Fibroblast of villous mesenchyme (primary cell): ENCODE measurements at places on chromosomes 6 and 20.

DNA sequence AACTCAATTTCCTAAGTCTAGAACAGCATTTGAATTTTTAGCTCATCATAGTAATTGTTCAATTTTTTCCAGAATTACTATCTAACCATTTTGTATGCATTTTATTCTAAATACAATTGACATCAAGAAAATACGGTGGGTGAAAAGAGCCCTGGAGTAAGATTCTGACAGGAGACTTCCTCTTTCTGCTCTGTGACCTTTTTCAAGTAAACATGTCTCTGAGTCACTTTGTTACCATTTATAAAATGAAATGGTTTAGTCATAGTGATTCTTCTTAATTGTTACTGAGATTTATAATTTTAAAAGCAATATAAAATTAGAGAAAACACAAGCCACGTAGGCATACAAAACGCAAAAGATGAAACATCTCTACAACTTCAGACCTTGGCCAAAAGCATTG, 80.2 kb downstream of the PLCB1 start:
- peak; percentile 42 for DNase-seq

DNA sequence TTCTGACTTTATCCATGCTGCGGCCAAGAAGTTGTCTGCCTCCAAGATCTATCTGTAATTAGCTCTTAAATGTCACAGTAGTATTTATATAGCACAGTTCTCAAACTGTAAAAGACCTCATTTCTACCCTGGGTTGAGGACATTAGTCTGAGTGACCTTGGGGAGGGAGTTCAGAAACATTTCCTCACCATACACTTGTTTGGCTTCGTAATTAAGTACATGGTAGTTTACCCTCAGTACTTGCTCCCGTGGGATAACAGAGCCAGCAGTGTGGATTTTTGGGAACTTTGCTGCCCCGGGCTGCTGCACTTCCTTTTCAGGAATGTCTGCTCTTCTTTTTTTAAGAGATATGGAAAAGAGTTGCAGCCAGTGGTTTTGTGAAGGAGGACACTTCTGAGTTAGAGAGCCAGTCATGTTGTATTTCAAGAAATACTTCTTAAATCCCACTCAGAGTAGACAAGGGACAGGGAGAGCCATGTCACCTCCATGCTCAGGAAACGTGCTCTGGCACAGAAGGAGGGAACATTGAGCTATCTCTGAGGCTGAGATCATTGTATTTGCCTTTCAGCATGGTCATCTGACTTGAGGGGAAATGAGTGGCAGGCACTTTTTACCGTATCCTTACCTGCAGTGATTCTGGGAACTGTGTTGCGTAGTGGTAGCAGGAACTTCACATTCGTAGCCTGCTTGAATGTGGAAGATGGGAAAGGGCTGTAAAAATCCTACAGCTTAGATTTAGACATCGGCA, 33.6 kb downstream of the RPRD1B start:
- no peak for DNase-seq

DNA sequence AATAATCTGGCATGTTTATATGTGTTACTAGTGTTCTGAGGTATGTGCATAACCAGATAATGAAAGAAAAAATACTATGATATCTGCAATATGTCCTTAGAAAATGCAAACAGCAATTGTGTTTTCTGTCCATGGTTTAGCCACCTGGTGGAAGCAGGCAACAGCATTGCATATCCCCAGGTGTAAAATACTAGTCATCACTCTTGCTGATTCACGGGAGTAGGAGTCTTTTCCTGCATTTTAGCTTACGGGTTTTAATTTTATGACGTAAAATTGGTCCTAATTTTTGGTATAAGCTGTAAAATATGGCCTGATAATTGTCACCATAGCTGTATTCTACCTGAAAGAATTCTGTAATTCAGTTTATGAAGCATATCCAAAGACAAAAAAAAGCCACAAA, 2.5 kb downstream of the RNF182 start:
- no peak for DNase-seq

DNA sequence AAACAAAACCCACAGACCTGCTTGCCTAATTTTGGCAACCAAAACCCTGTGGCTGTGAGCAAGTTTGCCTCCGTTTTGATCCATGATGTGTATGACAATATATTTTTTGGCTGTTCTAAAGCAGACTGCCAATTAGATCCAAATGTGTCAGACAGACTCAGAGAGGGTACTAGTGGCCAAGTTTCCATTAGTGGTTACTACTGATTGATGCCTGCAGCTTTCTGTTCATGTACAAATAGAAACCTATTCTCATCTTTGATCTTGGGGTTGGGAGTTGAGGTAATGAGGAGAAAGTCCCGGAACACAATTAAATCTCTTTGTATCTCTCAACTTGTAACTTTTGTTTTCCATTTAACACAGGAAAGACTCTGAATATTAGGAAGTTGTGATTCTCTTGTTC, 100.9 kb downstream of the RNF144B start:
- DNase-seq = no peak

- no peak for DNase-seq
These were observed 339.1 kb downstream of the UTRN start for GRCh38 chr6:144624246-144624645.

DNA sequence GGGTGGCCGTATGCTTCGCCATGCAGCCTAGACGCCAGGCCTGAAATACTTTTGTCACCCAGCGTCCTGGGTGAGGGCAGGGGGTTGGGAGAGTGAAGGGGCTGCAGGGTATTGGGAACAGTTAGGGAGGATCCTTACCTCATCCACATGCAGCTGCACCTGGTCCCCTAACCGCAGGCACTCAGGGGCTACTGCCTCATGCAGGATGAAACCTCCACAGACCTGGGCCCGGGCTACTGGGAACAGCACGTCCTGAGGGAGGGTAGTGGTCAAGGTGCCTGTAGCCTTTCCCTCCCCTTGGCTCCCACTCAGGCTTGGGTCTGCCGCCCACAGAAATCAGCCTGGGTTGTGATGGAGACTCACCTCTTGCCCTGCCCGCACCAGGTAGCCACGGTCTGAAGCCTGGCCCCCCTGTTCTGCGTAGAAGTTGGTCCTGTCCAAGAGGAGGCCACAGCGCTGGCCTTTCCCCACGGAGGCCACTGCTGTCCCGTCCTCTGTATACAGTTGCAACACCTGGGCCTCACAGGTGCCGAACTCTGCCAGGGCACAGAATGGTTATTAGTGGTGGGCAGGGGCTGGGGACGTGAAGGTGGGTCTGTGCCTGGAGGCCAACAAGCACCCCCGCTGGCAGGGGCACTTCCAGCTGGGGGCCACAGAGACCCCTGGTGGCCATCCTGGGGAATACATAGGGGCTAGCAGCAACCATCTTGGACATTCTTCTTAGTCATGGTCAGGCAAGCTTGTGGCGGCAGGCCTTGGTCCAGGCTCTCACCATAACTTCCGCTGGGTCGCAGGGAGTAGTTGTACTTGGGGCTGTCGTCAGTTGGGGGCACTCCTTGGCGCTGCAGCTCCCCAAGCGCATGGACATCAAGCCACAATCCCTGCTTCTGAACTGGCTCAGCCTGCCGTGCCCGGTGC, 8.6 kb downstream of the AARS2 start:
- DNase-seq = peak; percentile 29

DNA sequence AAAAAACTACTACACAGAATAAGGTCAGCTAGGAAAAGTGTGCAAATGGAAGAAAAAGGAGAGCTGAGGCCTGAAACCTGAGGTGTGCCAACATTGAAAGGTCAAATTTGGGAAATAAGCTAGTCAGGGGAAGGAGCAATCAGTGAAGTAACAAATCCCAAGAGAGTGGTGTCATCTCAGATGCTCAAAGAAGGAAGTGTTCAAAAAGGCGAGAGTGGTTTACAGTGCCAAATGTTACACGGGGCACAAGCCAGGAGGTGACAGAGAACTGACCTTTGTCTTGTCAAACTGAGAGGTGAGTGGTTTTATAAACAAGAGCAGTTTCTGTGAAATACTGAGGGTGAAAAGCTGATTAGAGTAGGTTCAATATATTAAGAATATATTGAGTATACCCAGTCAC, 83.0 kb upstream of the TCF21 start:
- DNase-seq = no peak

GRCh38 chr6:145798530-145798929, 16.1 kb downstream of the FBXO30 start:
- DNase-seq = peak; percentile 42

DNA sequence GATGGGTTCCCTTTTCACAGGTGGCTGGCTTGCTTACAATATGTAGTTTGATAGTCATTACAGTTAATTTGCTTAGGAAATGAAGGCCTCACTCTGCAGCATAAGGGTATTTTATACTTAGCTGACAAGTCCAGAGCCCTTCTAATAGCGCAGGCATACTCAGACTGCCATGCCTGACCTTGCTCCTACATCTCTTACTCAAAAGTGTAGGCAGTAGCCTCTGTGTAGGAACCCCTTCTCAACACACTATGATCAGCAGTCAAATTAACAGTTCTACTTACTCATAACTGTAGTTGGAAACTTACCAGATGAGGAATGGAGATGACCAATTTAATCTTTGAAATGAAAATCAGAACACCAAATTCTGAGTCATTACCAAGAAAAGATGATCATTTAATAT, 373.5 kb downstream of the TBC1D32 start:
- no peak for DNase-seq

GRCh38 chr6:111642463-111643158, 36.9 kb upstream of the TRAF3IP2 start:
- peak; percentile 82 for DNase-seq

DNA sequence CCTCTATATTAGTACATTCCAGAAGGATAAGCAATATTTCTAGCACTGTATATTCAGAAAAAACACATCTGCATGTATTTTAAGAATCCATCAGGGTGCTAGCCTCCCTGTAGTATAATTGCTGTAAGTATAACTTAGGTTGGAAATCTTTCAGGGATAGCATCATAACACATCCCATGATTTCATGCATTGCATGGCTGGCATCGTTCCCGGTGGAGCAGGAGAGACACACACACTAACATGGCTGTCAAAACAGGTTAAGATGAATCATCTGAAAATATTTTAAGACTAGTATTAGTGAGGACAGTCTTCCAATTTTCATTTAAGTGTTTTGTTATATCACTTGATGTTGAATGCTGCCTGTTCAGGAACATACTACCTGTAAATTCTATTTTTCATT, 32.1 kb upstream of the CENPW start:
- peak; percentile 74 for DNase-seq

- DNase-seq = no peak
These were observed 288.0 kb upstream of the PLCB4 start for GRCh38 chr20:8780915-8781314.

- peak; percentile 75 for DNase-seq
These were observed 96.8 kb downstream of the ANKRD60 start for GRCh38 chr20:58131551-58132142.

GRCh38 chr6:32949113-32949512, 3.8 kb downstream of the HLA-DMA start:
- DNase-seq = no peak

DNA sequence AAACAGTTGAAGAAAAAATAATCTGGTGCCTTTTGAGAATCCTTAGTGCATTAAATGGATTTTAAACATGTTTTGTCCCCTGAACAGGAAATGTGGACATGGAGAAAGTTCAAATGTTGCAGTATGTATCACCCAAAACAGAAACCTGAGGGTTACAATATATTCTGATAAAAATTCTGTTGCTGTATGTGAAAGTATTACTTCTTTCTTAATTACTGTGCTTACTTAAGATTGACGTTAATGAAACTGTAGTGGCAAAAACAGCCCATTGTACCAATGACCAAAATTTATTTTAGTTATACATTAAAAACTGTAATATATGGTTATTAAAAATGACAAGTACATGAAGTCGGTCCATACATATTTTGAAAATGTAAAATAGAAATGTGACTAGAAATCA, 100.6 kb downstream of the PRDM1 start:
- DNase-seq = no peak

- DNase-seq = peak; percentile 44
These were observed 84.0 kb downstream of the AGPAT4 start for GRCh38 chr6:161189891-161190290.

DNA sequence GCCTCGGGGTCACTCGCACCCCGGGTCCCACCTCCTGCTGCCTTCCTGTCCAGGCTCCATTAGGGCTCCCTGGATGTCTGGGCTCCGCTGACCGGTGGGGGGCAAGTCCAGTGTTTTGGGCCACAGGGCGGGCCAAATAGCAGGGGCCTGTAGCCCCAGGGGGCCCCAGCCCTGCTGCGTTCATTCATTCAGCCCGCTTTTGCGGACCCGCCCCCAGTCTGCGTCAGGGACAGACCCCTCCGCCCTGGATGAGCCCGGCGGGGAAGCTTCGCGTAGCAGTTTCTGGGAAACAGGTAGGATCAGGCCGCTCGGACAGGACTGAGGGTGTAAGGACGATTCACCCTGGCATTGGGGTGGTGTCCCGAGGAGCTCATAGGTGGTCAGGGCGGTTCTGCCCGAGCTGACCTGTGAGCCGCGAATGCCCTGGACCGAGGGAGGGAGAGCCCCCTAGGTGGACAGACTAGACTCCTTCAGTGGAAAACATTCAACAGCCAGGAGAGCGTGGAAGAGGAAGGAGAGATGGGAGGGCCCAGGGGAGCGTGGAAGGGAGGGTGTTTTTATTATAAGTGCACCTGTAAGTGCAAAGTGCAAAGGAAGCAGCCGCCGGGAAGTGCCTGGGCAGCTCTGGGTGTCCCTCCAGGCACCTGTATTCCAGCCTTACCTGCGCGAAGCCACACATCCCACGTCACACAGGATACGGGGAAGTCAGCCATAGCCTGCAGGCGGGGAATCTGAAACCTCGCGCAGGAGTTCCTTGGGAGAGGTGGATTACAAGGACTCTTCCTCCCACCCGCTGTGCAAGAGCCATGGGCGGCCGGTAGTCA, 662 bp downstream of the ENTPD6 start:
- peak; percentile 12 for DNase-seq

DNA sequence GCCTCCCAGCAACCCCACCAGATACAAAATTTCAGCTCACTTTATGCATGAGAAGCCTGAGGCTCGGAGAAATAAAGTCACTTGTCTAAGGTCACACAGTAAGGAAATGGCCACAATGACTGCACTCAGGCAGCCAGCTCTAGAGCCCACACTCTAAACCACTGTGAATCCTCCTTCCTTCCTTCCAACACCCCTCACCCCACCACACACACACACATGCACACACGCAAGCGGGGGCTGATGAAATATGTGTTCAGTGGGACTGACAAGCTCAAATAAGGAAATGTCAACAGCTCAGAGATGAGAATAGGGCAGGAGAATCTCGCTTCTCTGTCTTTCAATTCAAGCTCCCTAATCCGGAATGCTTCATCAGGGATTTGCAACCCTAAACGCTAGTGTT, 6.0 kb upstream of the BPIFA1 start:
- no peak for DNase-seq

DNA sequence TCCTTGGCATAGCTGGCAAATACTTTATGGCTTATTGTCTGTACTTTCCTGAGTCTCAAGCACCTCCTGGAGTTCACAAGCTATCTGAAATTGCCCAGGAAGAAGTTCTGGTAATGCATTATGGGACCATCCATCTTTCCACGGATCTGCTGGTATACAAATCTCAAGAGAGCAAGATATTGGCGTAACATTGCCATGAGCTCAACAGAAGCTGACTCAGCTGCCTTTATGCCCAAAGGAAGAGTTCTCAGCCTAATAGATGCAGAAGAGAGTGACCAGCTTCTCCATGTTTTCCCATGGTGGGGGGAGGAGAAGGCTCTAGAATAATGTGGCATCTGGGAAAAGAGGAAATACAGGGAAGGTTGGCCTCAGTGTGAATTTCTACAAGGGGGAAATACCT, 78.7 kb downstream of the UST start:
- DNase-seq = no peak

- no peak for DNase-seq
These were observed 9.3 kb downstream of the DEFB123 start for GRCh38 chr20:31449511-31450414.

- DNase-seq = no peak
These were observed 583.7 kb downstream of the EPM2A start for GRCh38 chr6:145151624-145152023.
